Stimulated activated CD8-positive, alpha-beta memory T cell treated with anti-CD3 and anti-CD28 coated beads, Interleukin-7, amount 100 ng/mL, for 1 hour (primary cell): ENCODE measurements at places on chromosomes 12 and 14.

GRCh38 chr12:52884526-52885293 lies 20.2 kb downstream of the KRT8 start:
- peak; percentile 63 for DNase-seq

DNA sequence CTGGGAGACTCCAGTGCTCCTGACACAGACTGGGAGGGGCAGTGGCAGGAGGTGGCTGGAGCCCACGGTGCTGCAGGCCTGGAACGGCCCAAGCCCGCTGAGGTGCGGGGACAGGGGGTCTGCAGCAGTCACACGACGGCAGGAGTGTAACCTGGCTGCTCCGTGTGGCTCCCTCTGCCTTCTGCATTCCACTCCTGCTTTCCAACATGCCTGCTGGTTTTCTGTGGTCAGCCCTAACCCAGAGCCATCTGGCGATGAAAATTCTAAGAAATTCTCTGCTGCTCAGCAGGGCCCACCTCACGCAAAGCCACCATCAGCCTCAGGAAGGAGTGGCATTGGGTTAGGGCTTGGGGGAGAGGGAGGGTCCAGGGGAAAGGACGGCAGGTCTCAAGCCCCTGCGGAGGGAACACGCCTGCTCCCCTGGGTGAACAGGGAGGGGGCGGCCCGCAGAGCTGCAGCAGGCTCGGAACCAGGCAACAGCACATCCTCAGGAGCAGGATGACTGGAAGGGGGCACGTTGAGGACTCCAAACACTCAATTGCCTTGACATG lies 5.0 kb upstream of the FBRSL1 start:
- no peak for DNase-seq

DNA sequence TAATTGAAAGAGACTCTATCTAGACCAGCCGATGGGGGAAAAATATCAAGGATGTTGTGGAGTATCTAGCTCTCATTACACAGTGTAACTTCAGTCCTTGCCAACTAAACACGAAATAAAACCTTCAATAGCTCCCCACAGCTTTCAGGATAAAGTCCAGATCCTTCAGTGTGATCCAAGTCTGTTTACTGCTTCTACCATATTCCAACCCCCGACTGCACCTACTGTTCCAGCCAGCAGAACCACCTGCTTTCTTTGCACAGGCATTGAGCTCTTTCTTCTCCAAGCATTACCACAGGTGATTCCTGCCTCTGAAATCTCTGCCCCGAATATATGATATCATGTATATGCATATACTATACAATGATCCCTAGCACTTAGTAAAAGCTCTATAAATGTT lies 2.2 kb upstream of the LRRC23 start:
- no peak for DNase-seq

DNA sequence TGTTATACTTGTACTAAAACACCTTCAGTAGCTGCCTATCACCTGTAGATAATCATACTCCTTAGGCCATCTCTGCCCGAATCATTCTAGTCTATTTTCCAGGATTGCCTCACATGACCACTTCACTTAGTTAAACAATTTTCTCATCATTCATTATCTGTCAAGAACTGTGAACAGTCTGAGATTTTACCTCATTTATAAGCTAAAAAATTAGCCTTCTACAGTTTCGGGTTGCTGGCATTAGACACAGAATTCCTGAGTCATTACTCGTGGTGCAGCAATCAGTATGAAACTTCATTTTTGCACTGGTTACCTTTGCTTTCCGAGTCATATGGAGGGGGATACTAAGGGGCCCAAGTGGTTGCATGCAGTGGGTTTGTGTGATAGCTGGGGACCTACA lies 57.6 kb upstream of the OTOGL start:
- DNase-seq: no peak

DNA sequence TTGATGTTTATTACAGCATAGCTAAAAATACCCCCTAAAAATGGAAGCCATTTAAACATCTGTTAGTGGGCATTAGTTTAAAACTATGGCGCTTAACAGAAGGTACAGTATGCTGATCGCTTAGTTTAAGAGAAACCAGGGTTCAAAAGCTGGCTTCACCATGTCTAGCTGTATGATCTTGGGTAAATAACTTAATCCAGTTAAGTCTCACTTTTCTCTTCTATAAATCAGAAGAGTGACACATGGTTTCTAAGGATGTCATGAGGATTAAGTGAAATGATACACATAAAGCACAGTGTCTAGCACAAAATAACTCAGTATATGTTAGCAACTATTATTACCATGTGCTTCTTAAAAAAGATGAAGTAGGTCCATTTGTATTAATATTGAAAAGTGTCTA lies 38.7 kb downstream of the STK38L start:
- DNase-seq: no peak

DNA sequence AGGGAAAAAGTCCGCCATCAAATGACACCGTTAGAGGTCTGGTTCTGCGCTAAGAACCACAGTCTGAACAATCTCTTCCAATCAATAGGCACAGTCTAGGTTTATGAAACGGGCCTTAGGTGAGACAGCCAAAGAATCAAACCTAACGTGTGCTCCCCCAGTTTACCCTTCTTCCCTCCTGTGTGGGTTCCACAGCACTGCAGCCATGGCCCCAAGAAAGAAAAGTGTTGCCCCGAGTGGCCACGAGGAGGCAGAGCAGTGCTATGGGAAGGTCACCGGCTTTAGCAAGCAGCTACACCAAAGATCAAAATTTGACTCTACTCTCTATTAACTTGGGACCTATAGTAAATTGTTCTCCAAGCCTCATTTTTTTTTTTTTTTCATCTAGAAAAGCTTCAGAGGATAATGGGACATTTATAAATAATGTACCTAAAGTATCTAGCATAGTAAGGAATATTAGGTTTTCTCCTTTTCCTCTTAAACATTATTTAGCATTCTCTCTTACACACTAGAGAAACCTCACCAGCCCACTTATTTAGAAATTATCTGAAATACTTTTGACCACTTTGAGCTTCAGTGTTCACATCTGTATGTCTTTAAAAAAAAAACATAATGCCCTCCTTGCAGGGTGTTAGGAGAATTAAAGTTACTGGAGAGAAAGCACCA lies 70.2 kb upstream of the GPHB5 start:
- peak; percentile 10 for DNase-seq

DNA sequence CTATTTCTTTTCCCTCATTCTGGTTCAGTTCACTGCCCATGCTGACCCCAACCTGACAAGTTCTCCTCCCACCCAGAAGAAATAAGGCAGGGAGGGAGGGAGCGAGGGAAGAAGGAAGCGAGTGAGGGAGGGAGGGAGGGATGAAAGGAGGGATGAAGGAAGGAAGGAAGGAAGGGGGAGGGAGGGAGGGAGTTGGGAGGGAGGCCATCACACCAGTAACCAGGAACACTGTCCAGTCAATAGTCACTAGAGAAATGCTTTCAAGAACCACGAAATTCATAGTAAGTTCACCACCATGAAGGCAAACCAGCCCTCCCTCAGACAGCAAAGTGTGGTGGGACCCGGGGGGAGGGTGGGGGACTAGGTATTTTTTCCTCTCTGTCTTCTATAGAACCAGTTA lies 142.4 kb downstream of the ESRRB start:
- no peak for DNase-seq

DNA sequence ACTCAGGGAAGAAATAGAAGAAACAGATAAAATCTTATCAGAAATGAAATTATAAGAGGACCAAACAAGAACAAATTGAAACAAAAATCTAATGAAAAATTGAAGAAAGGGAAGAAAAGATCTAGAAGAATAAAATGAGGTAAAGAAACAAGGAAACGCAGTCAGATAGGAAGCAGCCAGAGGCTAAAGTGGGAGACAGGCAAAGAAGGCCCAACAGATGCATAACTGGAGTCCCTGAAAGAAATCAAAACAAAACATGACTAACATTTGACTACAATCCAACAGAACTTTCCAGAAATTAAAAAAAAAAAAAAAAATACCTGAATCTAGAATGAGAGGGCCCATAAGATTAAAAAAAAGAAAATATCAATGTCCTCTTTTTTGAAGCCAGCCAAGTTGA lies 65.6 kb downstream of the AMN start:
- no peak for DNase-seq

DNA sequence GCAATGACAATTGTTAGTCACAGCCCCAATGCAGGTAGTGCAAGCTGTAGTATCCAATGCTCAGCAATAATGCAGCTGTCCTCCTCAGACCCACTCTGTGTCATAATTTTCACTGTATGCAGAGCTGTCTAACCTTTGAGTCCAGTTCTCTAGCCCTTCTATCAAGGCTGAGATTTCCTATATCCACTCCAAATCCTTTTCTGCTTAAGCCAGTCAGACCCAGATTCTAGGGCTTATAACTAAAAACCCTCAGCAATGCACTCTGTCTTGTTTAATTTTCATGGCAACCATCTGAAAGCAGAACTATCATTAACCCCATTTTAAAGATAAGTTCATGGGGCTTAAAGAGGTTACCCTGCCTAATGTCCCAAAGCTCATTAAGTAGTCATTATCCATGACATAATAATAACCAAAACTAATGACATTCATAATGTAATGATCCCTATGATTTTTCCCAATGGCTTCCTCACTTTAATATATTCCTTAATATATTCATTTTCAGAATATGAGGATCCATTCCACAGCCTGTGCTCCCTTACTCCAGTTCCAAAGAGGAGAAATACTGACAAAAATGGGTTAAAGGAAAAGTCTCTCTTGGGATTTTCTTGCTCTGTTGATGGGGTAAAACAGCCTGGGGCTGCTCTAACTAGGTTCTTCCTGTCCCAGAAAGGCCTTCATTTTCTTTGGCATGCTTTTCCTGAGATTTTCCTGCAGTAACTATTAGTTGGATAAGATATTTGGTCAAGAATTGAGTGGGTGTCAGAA lies 29.5 kb downstream of the TXNDC16 start:
- DNase-seq: no peak

DNA sequence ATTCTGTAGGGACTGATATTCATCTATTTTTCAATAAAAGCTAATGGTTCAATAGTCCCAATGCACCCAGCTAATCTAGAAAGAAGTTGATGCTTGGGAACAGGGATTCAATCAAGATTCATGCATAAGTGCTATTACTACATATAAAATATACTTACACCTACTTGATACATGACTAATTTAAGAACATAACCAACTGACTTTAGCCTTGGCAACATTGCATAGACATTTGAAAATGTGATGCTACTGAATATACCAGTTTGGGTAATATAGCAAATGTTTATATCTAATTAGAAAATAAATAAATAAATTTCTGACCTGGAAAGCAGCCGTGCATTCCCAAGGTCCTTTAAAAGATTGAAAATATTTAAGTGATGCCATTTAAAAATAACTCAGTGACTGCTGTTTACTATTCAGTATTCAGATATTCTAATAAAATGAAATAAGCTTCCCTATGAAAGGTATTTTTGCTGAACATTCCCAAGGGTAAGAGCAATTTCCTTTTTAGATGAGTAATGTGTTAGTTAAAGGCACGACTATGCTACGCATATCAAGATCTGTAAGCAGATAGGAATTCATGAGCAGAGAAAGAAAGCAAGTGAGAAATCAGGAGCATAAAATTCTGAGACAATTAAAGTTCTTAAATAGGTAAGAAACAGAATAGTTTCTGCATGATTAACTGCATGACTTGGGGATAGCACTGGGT lies 160.6 kb upstream of the SYT1 start:
- no peak for DNase-seq
